ENCODE measurements at places on chromosomes 1 and 21.

- no peak for DNase-seq
These were observed 11.0 kb downstream of the RPTN start for GRCh38 chr1:152148051-152148450.

DNA sequence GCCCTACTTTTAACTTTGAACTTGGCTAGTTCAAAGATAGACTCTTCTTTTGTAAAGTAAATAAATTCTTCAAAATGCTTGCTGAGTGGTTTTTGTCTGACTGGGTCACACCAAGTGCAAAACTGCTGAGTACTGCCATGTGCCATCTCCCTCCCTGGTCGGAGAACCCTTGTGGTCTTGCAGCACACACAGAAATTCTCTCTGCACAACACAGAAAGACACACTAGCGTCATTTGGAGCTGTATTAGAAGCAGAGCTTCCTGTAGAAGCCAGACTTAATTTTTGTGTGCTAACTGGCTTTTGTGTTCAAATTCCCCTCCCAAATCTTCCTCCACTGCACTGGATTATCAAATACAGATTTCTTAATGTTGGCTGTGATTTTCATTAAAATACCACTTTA, 2.5 kb downstream of the PSMB4 start:
- DNase-seq = no peak

DNA sequence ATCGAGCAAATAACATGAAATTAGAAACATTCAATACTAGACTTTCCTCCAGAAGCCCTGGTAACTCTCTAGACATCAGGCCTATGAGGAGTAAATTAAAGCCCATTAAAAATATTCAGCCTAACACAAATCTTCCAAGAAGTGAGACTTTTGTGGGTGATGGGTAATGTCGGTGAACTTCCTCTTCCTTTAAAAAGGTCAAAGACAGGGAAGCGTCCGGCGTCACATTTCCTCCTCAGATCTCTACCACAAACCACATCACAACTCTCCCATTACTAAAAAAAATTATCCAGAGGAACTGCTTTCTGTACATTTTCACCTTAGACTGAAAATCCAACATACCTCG, 1.4 kb downstream of the EIF4G3 start:
- DNase-seq = peak; percentile 94

DNA sequence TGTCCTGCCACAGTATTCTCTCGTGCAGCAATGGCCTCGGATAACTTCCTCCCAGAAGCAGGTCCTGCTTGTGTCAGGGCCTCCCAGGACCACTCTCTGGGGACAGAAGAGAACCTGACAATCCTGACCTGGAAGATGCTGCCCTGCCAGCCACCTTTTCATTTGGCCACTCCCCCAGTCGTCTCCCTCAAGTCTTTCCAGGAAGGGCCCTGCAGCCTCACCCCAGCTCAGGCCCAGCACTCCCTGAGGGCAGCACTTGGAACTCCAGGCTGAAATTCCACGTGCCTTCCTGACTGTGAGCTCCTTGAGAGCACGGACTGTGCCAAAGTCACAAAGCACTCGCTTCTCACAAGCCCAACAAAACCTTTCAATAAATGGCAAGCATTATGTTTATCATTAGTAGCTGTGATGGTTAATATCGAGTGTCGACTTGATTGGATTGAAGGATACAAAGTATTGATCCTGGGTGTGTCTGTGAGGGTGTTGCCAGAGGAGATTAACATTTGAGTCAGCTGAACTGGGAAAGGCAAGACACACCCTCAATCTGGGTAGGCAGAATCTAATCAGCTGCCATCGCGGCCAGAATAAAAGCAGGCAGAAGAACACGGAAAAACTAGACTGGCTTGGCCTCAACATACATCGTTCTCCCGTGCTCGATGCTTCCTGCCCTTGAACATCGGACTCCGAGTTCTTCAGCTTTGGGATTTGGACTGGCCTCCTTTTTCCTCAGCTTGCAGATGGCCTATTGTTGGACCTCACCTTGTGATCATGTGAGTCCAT, 2.3 kb upstream of the CLEC20A start:
- DNase-seq = no peak

DNA sequence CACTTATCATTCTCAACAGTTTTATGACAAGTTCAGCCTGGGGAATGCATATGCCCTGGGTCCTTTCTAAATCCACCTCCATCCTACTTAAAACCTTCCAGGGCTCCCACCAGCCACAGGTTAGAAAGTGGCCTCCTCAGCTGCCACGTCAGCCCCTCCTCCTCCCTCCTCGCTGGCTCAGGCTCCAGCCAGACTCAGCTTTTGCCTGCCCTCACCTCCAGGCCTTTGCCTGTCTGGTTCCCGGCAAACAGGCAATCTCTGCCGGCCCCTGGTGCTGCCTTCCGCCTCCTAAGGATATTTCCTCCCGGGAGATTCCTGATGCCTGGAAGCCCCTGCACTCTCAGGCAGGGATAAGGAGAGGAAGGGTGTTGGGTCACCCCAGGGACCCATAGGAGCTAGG, 9.5 kb downstream of the RHBG start:
- no peak for DNase-seq

Measured in suppressor macrophage (primary cell).